BJ (cell line): ENCODE measurements at places on chromosomes 3 and 15.

GRCh38 chr3:100665230-100665629 lies 44.1 kb upstream of the TFG start:
- no peak for DNase-seq

GRCh38 chr3:187737368-187738070 lies 7.7 kb downstream of the BCL6 start:
- no peak for DNase-seq

DNA sequence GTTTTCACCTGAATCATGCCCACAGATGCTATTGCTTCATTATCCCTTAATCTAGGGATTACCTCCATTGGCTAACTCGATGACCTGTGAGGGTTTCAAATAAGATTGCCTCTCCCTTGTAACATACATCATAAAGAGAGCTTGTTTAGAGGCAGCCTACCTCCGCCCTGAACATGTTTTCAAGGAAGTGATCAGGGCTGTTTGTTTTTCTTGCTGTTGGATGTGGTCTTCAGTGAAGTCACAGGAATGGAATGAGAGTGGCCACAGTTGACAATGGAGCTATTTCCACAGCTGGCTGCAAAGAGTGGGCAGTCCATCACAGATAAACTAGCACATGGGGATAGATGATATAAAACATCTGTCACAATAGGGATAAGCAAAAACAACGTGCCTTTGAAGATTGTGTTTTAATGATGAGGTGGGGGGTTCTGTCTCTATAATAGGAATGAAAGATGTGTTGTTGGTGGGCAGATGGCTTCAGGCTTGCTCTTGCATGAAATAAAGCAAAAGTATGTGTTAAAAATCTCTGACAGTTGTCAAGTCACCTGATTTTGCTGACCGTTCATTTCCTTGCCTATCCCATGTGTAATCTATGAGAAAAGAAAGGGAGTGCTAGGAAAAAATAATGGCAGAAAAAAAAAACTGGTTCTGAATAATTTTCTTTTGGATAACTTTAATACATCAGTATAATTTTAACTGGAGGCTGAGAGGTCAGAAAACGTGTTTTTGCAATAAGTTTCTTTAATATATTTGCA lies 642.3 kb downstream of the RBMS3 start:
- peak; percentile 79 for DNase-seq

- no peak for DNase-seq
Observed at GRCh38 chr15:63803106-63803886, 30.5 kb downstream of the HERC1 start.

- DNase-seq, result no peak
Observed at GRCh38 chr3:38553071-38553470, 56.9 kb downstream of the EXOG start.

GRCh38 chr3:157718800-157719199 lies 215.6 kb upstream of the VEPH1 start:
- no peak for DNase-seq

GRCh38 chr3:126104028-126104635 lies 20.2 kb upstream of the SLC41A3 start:
- no peak for DNase-seq

DNA sequence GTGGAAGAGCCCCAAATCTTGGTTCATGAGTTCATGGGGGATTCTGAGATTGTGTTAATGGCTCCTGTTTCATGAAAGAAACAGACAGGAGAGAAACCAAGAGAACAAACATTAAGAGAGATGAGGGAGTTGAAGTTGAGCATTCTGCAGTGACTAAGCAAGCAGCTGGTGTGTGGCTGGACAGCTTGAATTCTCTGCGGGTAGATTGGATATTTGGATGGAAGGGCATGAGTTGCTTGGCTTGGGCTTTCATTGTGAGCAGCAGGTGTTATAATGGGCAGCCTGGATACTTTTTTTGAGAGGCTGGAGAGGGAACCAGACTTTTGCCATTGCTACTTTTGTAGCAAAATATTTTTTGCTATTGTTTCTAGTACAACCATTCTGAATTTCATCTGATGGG lies 346.8 kb upstream of the SATB1 start:
- no peak for DNase-seq

DNA sequence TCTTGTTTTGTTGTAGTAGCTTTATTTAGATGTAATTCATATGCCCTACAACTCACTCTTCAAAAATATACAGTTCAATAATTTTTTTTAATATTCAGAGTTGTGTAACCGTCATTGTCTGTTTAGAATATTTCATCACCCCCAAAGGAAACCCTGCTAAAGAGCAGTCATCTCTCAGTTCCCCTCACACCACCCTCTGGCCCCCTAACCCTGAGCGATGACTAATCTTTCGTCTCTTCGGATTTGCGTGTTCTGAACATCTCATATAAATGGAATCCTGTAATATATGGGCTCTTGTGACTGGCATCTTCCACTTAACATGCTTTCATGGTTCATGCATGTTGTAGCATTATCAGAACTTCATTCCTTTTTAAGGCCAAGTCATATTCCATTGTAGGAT lies 183.8 kb downstream of the ATG7 start:
- DNase-seq, result no peak

DNA sequence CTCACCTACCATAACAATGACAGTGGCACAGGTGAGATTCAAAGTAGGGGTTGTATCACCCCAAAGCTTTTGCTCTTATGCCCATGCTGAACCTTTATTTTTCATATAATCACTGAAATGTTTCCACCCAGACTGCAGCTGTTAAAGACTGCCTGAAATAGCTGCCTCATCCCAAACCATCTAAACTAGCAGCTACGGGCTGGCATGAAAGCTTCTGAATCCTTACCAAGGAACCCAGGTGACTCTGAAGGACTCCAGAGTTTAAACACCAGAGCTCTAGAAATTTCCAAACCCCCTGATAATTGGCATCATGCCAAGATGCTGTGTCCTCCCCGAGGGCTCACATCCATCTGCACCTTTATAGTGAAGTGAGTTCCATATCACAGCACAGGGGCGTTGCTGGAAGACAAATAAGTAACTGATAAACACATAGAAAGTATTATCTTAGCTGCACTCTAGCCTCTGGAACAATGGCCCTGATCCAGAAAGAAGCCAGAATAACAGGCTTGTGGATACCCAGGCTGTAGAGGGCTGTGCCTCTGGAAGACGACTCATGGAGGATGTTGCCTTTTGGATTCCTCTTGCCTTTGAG lies 238.9 kb downstream of the CADPS start:
- DNase-seq, result no peak

GRCh38 chr15:74240002-74240568 lies 4.0 kb downstream of the CCDC33 start:
- no peak for DNase-seq

GRCh38 chr3:63353383-63353782 lies 75.3 kb downstream of the SYNPR start:
- no peak for DNase-seq

DNA sequence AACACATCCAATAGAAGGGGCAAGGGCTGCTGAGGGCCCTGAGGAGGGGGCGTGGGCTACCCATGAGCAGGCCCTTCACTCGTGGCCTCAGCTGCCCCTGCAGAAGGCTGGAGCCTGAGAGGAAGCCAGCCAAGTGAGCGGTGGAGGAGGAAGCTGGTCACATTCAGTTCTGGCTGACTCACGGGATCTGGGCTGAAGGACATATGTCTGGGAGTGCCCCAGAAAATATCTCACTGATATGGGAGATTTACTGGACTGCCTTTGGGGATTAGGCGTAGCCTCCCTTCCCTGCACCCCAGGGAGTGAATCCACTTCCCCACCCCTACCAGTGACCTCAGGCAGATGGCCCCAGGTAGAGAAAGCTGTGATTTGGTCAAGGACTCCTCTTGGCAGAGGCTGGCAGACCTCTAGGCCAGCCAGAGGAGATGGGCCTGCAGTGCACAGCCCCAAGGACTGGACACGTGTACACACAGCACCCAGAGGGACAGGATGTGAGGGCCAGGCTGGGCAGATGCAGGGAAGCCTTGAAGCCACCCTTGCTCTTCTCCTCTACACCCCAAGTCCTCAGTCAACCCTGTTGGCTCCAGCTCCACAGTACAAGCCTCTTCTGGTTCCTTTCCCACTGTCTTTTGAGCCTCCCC lies 14.2 kb upstream of the ANKDD1A start:
- no peak for DNase-seq

DNA sequence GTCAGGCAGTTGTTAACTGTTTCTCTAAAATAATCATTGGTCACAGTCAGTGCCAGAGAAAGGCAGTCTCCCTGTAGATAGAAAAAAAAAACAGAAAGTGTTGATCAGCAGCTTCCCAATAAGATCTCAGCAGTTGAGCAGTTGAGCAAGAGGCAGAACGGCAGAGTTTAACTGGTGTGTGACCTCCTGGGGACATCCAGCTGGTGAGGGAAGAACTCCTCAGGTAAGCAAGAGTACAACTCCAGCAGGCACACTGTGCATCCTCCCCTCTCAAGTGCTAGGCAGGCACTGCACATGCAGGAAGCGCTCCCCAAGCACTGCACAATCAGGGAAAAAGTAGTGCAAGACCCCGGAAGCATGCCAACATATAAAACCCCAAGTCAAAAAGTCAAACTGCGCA lies 1287.2 kb downstream of the NSUN3 start:
- DNase-seq, result no peak

DNA sequence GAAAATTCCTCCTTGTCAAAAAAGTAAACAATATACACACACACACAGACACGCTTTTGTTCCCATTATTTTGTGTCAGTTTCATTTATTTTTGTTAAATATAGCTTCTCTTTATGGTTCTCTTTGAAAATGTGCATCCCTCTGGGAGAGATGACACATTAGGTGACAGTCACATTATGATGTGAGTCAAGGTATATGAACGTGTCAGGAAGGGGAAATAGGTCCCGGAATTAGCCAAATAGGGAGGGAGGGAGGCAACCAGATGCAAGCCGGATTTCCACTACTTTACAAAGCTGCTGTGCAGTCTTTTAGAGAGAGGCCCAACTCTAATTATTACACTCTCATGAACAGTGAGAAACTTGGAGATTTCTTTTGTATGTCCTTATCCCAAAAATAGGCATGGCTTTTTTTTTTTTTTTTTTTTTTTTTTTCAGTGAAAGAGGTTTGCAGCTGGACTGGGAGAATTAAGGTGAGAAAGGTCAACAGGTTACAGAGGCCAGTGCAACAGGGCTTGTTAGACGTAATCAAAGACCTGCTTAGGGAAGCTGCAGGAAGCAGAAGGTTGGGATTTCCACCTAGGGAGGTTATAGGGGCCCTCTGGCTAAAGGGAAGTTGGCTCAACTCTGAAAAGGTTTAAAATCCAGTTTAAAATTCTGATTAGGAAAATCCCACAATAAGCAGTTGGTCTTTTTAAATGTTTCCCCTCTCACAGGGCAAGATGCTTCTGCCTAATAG lies 240.5 kb upstream of the UBE2E1 start:
- no peak for DNase-seq

DNA sequence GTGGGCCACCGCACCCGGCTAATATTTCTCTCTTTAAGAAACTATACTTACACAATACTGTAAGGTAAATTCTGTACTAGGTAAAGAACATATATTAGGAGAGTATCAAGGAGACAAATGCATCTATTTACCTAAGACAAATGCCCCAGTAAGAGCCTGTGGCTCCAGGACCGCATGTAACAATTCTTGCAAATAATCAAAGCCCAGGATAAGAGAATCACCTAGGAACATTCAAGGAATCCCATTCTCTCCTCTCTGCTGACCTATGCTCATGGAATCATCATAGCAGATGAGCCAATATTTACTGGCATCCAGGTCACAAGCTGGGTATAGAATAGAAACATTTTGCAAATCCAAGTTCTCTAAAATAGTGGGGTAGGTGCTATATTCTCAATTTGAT lies 347.7 kb downstream of the FOXP1 start:
- no peak for DNase-seq

GRCh38 chr3:43013743-43014155 lies 34.6 kb downstream of the GASK1A start:
- DNase-seq, result no peak

GRCh38 chr3:69294014-69294766 lies 91.7 kb downstream of the FRMD4B start:
- no peak for DNase-seq

- no peak for DNase-seq
Observed at GRCh38 chr3:113021471-113021870, 30.7 kb downstream of the GTPBP8 start.

- DNase-seq, result no peak
Observed at GRCh38 chr15:99719096-99719541, 14.1 kb downstream of the LYSMD4 start.

- no peak for DNase-seq
Observed at GRCh38 chr3:195886181-195887141, 21.9 kb downstream of the TNK2 start.

DNA sequence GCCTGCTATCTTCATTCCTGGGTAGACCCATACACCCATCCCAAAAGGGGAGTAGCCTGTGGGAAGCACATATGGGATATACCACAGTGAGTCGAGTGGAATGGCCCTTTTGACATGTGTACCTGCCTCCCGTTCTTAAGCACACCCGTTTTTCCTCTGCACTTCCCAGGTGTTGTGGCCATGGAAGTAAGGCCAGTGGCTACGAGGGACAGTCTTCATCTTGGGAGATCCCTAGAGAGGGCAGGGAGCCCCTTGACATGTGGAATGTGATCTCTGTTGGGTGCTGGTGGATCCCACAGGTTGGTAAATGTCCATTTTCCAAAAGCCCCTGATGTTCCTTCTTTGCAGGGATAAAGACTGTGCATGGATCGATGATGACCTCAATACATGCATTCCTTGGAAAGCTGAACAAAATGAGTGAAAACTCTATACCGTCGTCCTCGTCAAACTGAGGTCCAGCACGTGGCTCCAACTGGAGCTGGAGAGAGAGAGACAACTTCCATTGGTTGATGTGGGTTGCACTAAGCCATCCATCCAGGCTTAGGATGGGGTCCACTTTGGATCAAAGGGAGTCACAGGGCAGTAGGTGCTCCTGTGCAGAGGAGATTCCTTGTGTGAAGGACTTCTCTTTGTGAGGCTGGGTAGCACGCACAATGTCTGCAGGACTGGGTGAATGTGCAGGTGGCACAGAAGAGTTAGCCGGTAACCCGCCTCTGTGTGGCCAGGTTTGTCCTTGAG lies 136.8 kb downstream of the SNRPN start:
- no peak for DNase-seq

DNA sequence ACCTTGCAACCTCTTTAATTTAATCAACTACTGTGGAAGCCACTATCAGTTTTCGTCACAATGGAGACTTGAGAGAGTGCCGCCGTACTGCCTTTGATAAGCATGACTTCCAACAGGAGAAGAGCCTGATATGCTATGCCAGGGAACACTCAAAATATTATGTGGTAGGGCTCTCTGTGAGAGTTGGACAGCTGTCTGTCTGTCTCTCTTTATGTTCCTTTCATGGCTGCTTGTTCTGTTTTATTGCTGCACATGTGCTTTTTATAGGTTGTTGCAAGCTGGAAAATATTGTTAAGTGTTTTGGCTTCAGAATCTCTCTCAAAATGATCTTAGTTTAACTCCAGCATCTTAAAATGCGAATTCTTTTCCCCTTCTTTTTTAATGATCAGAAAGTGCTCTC lies 249.4 kb upstream of the RARB start:
- DNase-seq, result no peak

- DNase-seq, result no peak
Observed at GRCh38 chr3:69370156-69370883, 15.6 kb downstream of the FRMD4B start.

GRCh38 chr3:194023501-194024280 lies 112.3 kb upstream of the HES1 start:
- DNase-seq, result no peak
